ENCODE measurements at places on chromosomes 1 and 21. TPM values are rescaled to one million over a fixed set of nuclear protein-coding genes. Genes with fewer than 3 reads are reported as not detected.

The NBPF19 gene
- total RNA-seq: 14.9 TPM

DNA sequence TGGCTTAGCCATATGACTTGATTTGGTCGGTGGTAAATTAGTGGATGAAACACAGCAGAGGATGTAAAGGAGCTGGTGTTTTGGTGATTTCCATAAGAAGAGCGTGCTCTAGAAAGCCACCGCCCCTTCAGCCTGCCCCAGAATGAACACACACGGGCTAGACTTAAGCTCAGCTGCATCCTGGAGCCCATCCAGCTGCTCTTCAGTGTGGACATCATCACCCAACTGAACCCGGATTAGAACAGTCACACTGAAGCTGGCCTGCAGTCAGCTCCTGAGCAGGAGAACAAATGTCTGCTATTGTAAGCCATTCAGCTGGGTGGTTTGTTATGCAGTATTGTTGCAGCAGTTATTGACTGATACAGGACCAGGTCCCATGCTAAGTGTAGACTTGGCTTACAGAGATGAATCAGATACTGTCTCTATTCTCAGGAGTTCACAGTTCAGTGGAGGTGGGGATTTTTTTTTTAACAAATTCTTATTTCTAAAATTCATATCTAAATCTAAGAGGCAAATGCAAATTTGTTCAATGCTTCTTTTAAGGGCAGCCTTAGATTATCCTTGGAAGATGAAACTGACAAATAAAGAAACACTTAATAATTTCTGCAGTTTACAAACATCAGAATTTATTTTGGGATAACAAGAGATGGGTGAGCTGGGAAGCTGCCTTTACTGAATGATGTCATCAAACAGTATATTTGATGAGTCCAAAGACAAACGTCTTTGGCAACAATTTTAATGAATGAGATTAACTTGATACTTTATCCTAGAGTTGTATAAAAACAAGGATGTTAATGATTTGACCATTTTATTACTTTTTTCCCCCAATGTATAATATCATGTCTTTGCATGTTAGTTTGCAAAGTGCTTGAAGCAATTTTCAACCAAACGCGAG is 251.2 kb downstream of the TRABD2B start:
- peaks cover 3% of the 10 kb centered on the region for H3K27me3 ChIP-seq
- H3K36me3 ChIP-seq: no peaks in the 10 kb centered on the region
- no peak overlapping the region for H3K27ac ChIP-seq
- no peak overlapping the region for H3K4me3 ChIP-seq
- peaks cover 3% of the 10 kb centered on the region for H3K4me1 ChIP-seq
- DNase-seq: peak; percentile 41

The PBX1 gene
- 42.7 TPM for total RNA-seq

DNA sequence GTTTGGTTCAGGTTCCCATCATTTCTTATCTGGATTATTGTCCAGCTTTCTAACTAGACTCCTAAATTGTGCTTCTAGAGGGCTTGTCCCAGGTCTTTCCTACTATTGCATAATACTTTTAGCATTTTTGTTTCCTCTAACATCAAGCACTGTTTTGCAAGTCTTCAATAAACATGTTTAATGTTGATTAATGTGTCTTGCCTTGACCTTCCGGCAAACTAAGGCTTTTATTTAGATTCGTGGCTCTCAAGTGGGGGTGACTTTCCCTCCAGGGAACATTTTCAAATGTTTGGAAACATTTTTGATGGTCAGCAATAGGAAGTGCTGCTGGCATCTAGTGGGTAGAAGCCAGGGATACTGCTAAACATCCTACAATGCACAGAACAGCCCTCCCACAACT is 90.7 kb downstream of the RPE65 start:
- no peaks in the 10 kb centered on the region for H3K27me3 ChIP-seq
- no peak overlapping the region for H3K27ac ChIP-seq
- no peaks in the 10 kb centered on the region for H3K4me1 ChIP-seq
- no peaks in the 10 kb centered on the region for H3K36me3 ChIP-seq

DNA sequence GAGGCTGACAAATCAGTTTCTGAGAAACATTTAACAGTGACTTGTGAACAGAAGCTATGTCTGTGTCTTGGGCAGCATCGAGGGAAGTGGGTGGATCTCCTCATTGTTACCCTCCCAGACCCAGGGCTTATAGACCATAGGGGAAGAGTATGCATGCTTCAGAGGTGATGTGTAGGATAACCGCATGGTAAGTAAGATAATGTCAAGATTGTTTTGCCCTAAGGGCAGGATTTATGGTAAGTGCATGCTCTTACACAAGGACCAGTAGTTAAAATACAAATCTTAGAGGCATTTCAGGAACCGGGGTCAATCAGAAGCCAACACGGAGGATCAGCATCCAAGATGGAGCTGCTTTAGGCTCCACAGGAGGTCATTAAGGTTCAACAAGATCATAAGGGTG is 7.7 kb upstream of the PRMT2 start:
- H3K27ac ChIP-seq: no peak overlapping the region
- peaks cover 8% of the 10 kb centered on the region for H3K4me1 ChIP-seq
- no peak for DNase-seq
- H3K36me3 ChIP-seq: no peaks in the 10 kb centered on the region
- H3K4me3 ChIP-seq: no peak overlapping the region

The RAVER2 gene
- 22.4 TPM for total RNA-seq

DNA sequence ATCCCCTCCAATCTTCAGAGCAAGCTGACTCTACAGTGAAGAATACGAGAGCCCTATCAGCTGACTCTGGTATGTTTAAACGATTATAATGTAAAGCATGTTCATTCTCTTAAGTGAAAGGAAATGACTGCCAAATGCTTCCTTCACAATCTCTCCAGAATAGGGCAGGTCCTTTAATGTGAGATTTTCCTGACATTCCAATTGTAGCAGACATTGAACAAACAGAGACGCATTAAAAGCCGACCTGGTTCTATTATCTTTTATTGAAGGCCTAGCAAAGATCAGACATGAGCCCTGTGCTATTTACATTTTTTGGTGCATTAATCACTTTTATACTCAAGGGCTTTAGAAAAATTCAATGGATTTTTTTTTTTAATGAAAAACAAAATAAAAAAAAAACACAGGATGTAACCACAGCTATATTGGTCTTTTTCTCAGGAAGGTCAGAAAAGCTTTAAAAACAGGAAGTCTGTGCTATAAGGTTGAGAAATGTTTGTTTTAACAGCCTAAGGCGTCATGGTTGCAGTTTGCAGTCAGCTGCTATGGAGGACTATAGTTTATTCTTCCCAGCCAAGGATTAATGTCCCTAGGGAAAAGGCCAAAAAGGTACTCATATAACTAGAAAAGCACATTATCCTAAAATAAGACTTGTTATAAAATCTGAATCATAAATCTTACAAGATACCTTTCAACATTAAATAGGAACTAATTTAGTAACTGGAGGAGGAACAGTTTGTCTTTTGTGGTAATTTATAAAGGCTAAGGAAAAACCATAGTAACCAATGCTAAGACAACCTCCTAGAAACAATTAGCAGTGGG is 104.8 kb downstream of the RERE start:
- no peaks in the 10 kb centered on the region for H3K27me3 ChIP-seq
- peak overlapping the region; percentile 94 for H3K27ac ChIP-seq
- DNase-seq: peak; percentile 96
- H3K4me1 ChIP-seq: peaks cover 6% of the 10 kb centered on the region

DNA sequence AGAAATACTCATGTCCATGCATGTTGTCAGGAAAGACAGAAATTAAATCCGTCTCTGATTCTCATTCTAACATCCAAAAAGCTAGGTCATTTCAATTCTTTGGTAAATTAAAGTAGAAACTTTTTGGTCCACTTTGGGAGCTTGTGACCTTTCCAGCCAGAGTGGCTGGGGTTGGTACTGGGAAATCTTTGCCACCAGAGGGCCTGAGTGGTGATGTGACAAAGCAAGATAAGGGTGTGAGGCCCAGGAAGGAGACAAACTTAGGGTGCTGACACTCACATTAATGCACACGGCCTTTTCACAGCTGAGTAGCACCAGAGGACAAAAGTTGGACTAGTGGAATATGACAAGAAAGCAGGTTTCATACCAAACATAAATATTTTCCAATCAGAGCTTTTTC is 144.3 kb downstream of the DNM3 start:
- H3K27ac ChIP-seq: no peak overlapping the region
- H3K36me3 ChIP-seq: no peaks in the 10 kb centered on the region
- H3K27me3 ChIP-seq: no peaks in the 10 kb centered on the region
- H3K4me3 ChIP-seq: no peak overlapping the region
- no peaks in the 10 kb centered on the region for H3K4me1 ChIP-seq

The S100A3 gene
- 0.31 TPM for total RNA-seq

DNA sequence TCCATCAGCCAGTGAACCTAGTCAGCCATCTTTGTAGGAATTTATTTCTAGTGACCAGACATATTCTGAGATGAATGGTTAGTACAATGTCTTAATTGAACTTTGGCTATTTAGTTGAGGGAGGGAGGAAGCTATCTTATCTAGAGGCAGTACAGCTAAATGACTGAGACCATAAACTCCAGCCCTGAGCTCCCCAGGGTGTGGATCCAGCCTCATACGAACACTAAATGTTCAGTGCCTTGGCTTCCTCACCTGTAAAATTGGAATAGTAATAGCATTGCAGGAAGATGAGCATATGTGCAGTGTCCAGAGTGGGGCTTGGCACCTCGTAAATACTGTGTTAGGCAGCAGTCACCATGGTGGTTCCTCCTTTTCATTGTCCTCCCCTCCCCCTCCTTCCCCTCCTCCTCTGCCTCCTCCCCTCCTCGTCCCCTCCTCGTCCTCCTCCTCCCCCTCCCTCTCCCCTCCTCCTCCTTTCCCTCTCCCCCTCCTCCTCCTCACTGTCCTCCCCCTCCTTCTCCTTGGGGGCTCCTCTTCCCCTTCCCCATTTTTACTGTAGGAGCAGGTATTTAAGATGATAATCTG is 108.2 kb downstream of the GALNT2 start:
- H3K36me3 ChIP-seq: peaks cover 3% of the 10 kb centered on the region
- H3K27ac ChIP-seq: no peak overlapping the region
- peaks cover 51% of the 10 kb centered on the region for H3K4me1 ChIP-seq
- H3K4me3 ChIP-seq: no peak overlapping the region
- H3K27me3 ChIP-seq: no peaks in the 10 kb centered on the region

The NR0B2 gene
- total RNA-seq: not detected

The CASQ1 gene
- total RNA-seq: 827 TPM

DNA sequence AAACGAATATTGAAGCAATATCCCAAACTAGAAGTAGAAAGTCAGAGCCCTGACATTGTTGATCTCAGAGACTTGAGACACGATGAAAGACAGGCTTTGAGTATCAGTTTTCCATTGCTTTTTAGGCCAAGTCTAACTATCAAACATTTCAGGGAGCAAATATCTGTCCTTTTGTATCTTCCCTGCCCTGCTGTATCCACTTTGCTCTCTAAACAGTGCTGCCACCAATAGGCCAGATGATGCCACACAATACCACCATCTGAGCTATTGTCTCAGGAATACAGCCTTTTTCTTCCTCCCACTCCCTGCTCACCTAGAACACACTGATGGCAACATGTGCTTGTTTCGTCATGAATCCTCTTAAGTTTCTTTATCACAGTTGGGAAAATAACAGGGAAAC is 62.6 kb upstream of the SPAG17 start:
- no peak for DNase-seq
- no peak overlapping the region for H3K4me3 ChIP-seq
- H3K27ac ChIP-seq: no peak overlapping the region
- H3K4me1 ChIP-seq: peaks cover 16% of the 10 kb centered on the region

The TRIM46 gene
- total RNA-seq: 0.22 TPM

The CYP4Z1 gene
- total RNA-seq: 0.18 TPM

DNA sequence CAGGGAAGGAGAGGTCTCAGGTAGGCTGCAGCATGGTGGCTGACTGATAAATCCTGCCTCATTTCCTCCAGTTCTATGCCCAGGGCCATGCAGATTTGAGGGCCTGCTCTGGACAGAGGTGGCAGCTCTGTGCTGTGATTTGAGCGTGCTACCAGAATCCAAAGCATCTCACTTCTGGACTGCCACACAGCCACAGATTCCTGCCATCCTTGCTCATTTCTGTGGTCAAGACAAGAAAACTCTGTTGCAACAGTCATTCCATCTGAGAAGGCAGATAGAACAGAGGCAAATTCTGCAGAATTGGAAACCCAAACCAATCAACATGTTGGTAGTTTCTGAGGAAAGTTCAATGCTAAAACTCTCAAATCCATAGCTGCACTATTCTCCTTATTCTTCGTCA is 102.8 kb upstream of the GALNT2 start:
- peaks cover 3% of the 10 kb centered on the region for H3K27me3 ChIP-seq
- H3K36me3 ChIP-seq: no peaks in the 10 kb centered on the region

- H3K27ac ChIP-seq: no peak overlapping the region
- no peak overlapping the region for H3K4me3 ChIP-seq
- no peaks in the 10 kb centered on the region for H3K27me3 ChIP-seq
These were observed 5.0 kb downstream of the ZNF691 start for GRCh38 chr1:42851420-42851819.

The KCNQ4 gene
- total RNA-seq: 6.3 TPM

The TCHH gene
- under 0.01 TPM for total RNA-seq

- no peak for DNase-seq
- no peaks in the 10 kb centered on the region for H3K4me1 ChIP-seq
- no peaks in the 10 kb centered on the region for H3K27me3 ChIP-seq
- H3K4me3 ChIP-seq: no peak overlapping the region
- H3K36me3 ChIP-seq: no peaks in the 10 kb centered on the region
These were observed 6.8 kb downstream of the ODF2L start for GRCh38 chr1:86389307-86389706.

GRCh38 chr1:206114692-206115640 is 2.2 kb downstream of the AVPR1B start:
- peaks cover 19% of the 10 kb centered on the region for H3K4me1 ChIP-seq
- DNase-seq: no peak
- H3K27ac ChIP-seq: no peak overlapping the region
- H3K36me3 ChIP-seq: no peaks in the 10 kb centered on the region
- H3K4me3 ChIP-seq: no peak overlapping the region
- peaks cover 16% of the 10 kb centered on the region for H3K27me3 ChIP-seq

DNA sequence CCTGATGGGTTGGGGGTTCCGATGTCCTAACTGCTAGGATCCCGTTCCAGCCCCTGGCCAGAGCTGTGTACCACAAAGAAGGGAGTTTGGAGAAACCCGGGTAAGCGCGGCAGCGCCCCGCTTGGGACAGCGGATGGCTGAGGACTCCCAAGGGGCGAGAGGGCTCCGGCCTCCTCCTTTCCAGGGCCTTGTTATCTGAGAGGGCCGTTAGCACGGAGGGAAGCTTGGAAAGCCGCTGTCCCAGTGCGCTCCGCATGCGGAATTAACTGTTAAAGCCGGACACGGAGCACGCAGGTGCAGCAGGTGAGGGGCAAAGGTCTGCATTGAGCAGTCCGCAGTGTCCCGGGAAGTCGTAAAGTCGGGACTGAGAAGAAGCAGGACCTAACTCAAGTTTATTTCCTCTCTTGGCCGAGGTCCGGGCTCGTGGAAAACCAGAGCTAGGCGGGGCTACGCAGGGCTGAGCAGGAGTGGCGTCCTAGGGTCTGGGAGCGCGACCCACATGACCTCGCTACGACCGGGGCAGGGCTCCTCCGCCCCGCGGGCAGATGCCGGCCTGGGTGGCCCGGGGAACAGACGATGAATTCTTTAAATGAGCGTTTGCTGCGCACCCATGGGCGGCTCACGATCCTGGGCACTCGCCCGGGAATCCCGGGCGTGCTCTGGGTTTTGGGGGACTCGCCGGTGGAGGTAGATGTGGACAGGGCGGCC is 4.5 kb downstream of the LHX4 start:
- DNase-seq: no peak
- peaks cover 49% of the 10 kb centered on the region for H3K4me1 ChIP-seq
- peaks cover 91% of the 10 kb centered on the region for H3K27me3 ChIP-seq
- H3K36me3 ChIP-seq: no peaks in the 10 kb centered on the region
- H3K4me3 ChIP-seq: no peak overlapping the region
- no peak overlapping the region for H3K27ac ChIP-seq

The PKNOX1 gene
- total RNA-seq: 13.2 TPM
